ENCODE measurements at places on chromosomes 4 and X.

GRCh38 chr4:183438458-183439113 is 5.8 kb upstream of the CDKN2AIP start:
- DNase-seq: no peak

DNA sequence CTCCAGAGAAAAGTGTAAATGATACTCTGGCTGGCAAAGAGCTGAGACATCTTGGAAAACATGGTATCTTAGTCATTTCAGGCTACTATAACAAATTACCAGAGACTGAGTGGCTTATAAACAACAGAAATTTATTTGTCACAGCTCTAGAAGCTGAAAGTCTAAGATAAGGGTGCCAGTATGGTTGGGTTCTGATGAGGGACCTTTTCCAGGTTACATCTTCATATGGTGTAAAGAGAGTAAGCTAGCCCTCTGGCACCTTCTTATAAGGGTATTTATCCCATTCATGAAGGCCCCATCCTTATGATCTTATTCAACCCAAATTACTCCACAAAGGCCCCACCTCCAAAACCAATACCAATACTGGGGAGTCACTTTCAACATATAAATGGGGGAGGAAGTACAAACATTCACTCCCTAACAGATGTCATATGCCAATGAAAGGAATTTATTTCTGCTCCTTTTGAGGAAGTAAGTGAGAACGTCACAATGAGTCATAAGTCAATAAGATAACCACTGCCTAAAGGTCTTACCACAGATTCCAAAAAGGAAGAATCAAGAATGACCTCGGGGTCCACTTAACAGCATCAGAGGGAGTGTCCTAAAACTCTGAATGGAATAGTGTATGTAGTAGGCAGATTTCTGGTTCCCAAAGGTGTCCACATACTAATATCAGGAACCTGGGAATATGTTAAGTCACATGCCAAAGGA is 246.6 kb downstream of the OPHN1 start:
- no peak for DNase-seq

- DNase-seq: no peak
Observed at GRCh38 chr4:79584902-79585301, 176.9 kb upstream of the GK2 start.

GRCh38 chrX:123450222-123450621 is 266.1 kb downstream of the GRIA3 start:
- DNase-seq: no peak

- DNase-seq: no peak
Observed at GRCh38 chr4:57280481-57280880, 170.3 kb upstream of the IGFBP7 start.

- no peak for DNase-seq
Observed at GRCh38 chr4:56732301-56732700, 51.2 kb upstream of the HOPX start.

GRCh38 chr4:998096-998691 is 5.0 kb upstream of the SLC26A1 start:
- DNase-seq: no peak

DNA sequence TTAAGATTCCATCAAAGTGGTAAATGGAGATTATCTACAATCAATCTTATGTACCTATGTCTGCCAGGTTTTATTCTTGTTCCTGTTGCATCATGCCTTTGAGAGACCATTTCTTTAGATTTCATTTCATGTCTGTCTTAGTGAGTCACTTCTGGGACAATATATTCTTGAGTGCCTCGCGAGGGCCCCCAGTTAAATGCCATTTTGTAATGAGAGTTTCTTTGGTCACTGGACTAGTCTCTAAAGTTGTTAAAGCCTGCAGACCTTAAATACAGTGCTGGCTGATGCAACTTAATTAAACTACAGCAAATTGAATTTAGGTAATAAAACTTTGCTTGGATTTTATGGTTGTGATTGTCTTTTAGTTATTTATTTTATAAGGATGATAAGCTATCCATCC is 87.2 kb upstream of the PITX2 start:
- no peak for DNase-seq

- no peak for DNase-seq
Observed at GRCh38 chr4:87622303-87622702, 14.0 kb downstream of the DSPP start.

DNA sequence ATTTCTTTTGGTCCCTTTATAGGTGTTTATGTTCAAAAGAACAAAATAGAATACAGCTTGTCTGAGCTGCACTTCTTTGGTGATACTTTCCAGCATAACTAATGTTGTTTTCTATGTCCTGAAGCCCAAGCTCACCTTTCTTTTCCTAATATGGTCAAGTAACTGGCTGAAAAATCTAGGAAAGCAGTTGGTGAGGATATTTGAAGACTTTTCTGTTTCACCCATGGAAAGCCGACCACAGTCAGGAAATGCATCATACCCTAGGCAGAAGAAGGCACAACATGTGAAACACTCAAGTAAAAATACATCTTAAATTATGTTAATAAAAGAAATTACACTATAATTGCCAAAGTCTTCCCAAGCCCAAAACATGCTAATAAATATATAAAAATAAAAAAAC is 337.0 kb downstream of the PDGFC start:
- DNase-seq: no peak

Data from activated CD8-positive, alpha-beta memory T cell treated with anti-CD3 and anti-CD28 coated beads, Interleukin-2, amount 50 U/mL, for 4 hours (primary cell).